ENCODE measurements at places on chromosomes 6 and 20. TPM values are rescaled to one million over a fixed set of nuclear protein-coding genes. Genes with fewer than 3 reads are reported as not detected.

TBXT gene
- total RNA-seq = not detected

ARMH2 gene
- 0.84 TPM for total RNA-seq

TTK gene
- total RNA-seq = not detected

MACROD2 gene
- 6.8 TPM for total RNA-seq

HLA-DQA1 gene
- total RNA-seq = 14.5 TPM

- DNase-seq = no peak
Observed at GRCh38 chr6:125679128-125679527, 70.3 kb upstream of the HEY2 start.

- no peak for DNase-seq
Observed at GRCh38 chr6:109449795-109450673, 5.5 kb downstream of the MICAL1 start.

- no peak for DNase-seq
Observed at GRCh38 chr6:20566109-20566508, 31.9 kb downstream of the CDKAL1 start.

DNA sequence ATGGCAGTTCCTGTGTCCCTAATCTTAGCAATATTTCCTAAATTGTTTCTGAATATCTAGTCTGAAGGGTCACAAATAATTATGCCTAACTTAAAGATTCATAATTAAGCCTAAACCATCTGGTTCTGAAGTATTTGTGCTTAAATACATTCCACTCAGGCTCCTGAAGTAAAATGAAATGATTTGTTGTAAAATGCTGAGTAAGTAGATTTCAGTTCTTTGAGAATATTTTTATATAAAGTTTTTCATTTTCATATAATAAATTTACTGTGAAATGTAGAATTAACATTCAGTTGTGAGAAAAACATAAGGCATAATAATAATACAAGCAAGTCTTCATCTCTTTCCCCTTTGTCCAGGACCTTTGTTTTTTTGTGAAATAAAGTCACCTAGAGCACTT is 330.6 kb upstream of the IMPG1 start:
- no peak for DNase-seq

DNA sequence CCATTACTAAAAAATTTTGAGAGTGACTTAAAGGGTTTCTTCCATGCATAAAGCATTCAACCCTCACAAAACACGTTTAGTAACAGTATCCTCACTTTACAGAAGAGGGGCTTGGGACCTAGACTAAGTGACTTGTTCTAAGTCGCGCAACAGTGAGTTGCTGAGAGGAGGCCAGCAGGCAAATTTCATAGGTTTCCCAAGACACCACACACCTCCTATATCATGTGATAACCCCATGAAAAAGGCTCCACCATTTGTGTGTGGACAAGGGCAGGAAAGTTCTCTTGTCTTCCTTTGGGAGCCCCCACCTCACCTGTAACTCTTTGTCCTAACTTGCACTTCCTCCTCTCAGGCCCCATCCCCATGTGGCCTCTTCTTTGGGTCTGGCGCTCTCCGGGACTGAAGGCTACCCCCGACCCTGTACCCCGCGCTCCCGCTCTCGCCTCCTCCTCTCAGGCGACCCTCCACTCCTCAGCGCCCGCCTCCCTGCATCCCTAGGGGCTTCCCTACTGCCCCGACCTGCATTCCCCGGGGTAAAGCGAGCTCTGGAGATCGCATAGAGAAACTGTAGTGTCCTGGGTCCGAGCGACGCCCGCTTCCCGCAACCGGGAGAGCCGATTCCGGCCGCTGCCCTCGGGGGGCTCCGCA is 392 bp downstream of the PSMB8 start:
- no peak for DNase-seq

DNA sequence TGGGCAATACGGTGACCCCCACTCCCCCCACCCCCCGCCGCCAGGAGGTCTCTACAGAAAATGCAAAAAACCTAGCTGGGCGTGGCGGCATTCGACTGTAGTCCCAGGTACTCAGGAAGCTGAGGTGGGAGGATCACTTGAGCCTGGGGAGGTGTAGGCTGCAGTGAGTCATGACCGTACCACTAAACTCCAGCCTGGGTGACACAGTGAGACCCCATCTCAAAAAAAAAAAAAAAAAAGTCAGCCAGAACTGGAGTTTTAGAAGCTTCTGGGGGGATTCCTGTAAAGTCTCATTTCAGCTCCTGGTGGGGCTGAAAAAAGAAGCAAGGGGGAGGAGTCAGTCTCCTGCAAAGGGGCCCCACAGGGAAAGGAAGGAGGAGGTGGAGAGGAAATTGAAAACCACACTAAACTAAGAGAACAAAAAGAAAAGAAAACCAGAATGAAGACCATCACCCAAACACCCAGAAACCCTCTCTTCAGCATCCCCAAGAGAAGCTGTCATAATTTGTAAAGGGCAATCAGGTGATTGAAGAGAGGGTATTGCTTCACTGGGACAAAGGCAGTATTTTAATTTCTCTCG is 50.4 kb downstream of the NOL4L start:
- DNase-seq = no peak

- no peak for DNase-seq
Observed at GRCh38 chr6:5084781-5085647, at the start of gene PPP1R3G. TSS of gene PPP1R3G (plus strand) at chr6:5085341. CDS start at chr6:5085486, 145 bp downstream.

GRCh38 chr6:11094411-11094851 is 797 bp downstream of the SMIM13 start:
- DNase-seq = no peak

DNA sequence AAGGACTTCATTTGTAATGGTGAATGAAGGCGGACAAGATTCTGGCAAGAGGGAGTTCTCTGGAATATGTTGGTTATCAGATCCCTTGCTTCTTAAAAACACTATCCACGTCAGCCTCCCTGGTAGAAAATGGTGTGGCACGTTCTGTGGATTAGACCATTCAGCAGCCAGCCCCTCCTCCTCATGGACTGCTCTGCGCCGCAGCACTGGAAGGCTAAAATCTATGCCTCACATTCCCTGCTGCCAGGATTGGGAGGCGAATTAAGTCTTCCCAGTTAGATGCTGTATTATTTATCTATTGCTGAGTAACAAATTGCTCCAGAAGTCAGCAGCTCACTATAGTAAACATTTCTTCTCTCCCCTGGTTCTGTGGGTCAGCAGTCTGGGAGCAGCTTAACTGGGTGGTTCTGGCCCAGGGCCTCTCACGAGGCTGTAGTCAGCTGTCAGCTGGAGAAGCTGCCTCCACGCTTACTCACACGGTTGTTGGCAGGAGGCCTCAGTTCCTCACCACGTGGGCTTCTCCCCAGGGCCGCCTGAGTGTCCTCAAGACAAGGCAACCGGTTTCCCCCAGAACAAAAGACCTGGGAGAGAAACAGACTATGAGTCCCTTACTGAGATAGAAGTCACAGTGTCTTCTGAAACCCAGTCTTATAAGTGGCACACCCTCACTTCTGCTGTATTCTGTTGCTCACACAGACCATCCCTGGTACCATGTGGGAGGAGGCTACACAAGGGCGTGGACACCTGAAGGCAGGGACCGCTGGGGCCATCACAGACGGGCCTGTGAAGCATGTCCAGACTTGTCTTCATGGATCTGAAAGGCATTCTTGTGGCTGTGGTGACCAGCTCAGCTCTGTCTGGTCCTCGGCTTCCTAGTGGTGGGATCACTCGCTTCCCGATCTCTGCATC is 101.0 kb downstream of the NRN1 start:
- DNase-seq = peak; percentile 42

- no peak for DNase-seq
Observed at GRCh38 chr6:161356167-161356854, 82.5 kb upstream of the AGPAT4 start.
